T follicular helper cell (primary cell): ENCODE measurements at places on chromosomes 5 and 9.

DNA sequence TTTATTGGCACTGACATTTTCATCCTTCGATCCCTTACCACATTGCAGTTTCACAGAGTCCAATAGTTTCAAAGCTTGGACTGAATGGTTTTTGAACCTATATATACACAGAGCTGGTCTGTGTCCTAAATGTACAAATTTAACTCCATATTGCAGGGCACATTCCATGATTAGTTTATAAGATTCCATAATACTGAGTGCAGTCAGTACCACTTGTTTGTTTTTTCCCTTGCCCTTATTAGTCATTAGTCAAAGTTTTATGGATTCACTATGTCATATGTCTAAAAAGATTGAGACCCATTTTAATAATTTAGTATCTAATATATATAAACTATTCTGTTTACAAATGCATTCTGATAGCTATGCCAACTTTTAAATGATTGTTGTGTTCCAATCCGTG, 654.8 kb upstream of the MEF2C start:
- DNase-seq: no peak

DNA sequence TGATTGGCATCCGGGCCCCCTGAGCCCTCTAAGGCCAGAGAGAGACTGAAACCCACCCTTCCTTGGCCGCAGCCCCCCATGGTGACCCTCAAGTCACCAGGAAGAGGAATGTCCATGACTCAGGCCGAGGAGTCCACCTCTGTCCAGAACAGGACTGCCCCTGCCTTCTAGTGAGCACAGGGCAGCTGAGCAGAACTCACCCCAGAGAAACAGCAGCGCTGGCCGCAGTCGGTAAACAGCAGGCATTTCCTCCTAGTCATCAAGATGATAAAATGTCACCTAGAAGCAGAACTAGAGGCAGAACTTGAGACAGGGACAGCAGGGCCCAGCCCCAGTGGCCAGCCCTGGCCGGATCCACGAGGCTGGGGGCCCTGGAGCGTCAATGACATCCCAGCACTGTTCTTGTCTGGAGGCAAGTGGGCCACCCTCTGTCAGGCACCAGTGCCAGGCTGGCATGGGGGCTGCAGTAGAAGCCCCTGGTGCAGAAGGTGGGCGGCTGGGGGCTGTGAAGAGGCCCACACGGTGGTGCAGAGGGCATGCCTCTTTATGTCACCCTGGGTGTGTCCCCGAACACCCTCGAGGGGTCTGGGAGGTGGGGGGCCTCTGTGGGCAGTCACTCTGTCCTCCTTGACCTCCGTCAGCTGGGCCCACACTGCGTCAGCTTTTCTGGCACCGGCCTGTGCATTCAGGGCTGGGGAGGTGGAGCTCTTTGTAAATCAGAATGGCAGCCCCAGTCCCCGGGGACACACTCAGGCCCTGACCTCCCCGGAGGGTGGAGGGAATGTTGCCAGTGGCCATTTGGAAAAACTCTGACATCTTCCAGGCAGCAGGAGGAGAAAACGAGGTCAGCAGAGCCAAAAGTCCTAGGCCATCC, 83.0 kb downstream of the NTNG2 start:
- DNase-seq: no peak

DNA sequence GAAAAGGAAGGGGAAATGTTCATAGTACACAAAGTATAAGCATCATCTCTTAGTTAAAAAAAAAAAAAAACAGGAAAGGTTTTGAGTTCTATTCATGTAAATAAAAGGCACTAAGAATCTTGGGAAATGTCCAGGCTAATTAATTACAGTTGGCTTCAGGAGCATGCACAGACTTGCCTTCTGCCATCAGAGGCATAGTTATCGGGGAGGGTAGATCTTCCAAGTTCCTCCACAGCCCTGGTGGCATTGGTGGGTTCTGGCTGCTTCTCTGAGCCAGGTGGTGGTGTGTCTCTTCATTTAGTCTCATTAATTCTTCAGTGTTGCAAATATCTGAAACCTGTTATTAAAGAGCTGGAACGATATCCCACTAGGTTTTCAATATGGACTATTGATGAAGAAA, 85.2 kb downstream of the TMEM252 start:
- DNase-seq: no peak

DNA sequence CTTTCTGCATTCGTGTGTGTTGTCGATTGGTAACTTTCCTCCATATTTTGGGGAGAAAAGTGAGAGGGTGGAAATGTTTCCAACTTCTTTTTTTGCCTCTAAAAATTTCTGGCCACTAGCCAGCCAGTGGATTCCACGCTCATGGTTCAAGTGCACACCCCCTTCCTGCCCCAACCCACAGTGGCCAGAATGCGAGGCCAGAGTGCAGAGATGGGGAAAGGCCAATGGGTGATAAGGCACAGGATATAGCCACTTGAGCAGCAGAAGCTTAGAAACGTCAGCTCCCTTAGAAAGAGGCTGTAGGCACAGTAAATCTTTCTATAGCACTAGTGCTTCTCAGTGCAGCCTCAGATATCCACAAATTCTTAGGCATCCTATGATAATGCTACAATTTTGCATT, 75.8 kb upstream of the ADRB2 start:
- DNase-seq: no peak

GRCh38 chr9:135522137-135522877, 1.1 kb downstream of the LCN1 start:
- DNase-seq: no peak

GRCh38 chr5:35908228-35908627, 30.2 kb downstream of the CAPSL start:
- no peak for DNase-seq

GRCh38 chr9:36913393-36914211, 120.5 kb downstream of the PAX5 start:
- no peak for DNase-seq

- no peak for DNase-seq
Observed at GRCh38 chr9:14690948-14691730, 2.1 kb downstream of the ZDHHC21 start.

DNA sequence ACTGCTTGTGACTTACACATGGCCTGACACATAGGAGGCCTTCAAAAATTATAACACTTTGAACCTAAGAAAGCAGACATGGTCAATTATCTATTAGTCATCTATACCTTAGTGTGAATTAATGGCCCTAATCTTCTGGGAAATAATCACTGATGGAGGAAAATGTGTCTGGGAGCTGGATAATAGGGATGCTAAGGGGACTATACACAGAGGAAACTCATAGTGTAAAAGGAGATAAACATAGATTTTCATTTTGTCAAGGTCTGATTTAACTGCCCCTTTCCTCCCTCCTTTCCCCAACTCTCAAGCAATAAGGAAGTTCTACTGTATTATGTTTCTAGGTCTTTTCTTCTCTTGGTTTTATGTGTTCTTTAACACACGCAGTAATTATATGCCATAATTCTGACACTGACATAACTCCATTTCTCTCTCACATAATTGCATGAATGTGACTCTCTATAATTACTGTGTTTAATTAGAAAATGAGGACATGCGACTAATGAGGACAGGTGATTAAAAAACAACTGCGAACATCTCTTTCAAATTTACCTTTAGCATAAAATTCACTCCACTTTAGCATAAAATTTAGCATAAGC, 18.7 kb upstream of the PRELID2 start:
- no peak for DNase-seq

DNA sequence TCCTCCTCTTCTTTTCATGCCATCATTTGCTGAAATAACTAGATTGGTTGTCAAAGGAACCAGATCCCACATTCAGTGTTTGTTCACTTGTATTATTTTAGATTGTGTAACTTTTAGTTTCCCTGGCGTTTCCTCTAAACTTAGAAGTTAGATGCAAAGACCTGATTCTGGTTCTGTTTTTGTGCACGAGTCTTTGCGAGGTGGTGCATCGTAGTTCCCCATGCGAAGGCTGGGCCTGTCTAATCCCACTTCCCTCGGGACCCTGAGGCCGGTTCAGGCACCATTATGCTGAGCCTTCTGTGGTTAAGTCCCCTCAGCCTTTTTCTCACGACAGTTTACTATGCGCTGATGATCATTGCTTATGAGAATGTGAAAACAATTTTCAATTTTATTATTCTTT, 219.1 kb upstream of the OTULINL start:
- no peak for DNase-seq

- DNase-seq: no peak
Observed at GRCh38 chr5:10328323-10328722, 20.6 kb upstream of the CMBL start.

GRCh38 chr9:128042043-128042442, 25.1 kb downstream of the NAIF1 start:
- DNase-seq: no peak

DNA sequence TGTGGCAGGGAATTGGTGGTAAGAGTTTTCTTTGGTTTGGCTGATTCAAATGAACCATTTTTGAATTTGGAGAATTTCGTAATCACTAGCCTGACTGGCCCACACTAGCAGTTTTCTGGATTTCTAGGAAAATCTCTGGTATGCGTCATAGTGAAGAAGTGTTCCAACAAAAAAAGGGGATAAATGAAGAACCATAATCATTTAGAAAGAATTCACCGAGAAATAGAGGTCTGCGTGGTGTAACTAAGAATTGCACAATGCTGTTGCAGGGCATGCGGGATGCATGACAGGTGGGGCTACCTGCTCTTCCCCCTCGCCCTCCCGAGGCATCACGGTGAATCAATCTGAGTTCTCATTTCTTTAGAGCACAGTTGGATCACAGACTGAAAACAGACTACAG, 232.3 kb upstream of the PAPPA start:
- no peak for DNase-seq

DNA sequence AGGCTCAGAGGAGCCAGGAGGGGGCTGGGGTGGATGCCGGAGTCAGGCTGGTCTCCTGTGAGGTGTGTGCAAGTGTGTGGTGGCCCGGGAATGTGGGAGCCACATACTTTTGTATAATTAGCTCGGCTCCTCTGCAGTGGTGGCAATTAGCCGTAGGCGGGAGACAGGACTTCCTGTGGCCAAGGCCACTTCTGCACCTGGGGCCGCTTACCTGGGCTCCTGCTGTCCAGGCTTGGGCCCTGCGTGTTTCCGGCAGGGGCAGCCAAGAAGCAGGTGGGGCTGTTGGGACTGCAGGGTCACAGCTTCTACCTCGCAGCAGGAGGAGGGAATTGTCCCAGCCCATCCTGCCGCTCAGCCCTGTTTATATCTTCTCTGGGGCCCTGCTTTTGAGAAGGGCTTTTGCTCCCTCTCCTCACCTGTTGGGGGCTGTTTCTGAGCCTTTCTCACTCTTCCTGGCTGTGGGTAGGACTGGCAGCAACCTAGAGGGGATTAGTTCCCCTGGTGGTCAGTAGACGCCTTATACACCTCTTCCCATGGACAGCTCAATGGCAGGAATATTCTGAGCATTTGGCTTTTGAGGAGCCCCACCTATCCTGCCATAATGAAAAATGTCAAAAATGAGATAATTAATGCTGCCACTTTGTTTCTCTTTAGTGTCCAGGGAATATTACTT, 145.4 kb upstream of the PITX1 start:
- no peak for DNase-seq

DNA sequence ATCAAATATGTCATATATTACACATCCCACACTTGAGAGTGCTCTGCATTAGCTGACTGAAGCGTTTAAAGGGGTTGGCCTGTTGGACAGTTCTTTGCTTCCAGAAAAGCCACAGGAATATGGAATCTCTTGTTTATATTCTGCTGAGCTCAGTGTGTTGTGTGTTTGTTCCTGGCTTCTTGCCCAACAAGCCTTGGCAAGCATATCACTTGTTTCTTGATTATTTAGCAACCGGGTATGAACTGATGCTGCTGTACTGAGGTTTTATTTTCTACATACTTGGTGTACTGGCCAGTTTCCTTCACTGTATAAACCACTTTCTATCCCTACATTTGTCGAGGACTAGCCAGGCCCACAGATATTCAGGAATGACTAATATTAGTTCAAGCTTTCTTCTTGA, 378.9 kb downstream of the KCTD16 start:
- no peak for DNase-seq

- peak; percentile 52 for DNase-seq
Observed at GRCh38 chr9:20620650-20621470, 1.4 kb downstream of the MLLT3 start.

- DNase-seq: no peak
Observed at GRCh38 chr9:68574150-68574549, 33.5 kb upstream of the TMEM252 start.

GRCh38 chr5:160023007-160023907, 14.3 kb downstream of the TTC1 start:
- DNase-seq: no peak

DNA sequence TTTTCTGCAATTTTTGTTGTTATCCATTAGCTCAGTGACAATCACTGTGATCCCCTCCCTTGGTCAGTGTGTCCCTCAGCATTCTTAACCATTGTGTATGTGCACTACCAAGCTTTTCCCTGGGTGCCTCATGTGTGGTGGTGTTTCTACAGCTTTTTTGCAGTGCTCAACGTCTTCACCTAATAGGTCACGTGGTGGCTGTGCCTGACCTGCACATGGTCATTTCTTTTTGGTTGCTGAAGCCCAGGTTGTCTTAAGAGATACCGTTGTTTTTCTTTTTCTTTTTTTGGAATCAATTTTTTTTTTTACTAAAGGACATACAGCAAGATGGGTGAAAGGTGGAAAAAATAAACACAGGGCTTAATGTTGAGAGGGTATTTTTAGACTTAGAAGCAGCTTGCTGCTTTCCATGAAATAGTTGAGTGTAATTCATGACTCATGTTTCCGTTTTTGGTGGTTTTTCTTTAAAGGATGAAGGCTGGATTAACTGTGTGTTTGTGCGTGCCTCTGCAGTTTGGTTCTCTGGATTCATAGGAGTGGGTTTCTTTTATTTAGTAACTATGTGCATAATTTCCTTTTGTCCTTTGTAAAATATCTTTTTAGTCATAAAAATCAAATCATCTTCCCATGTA, 22.2 kb downstream of the SH3GL2 start:
- no peak for DNase-seq

GRCh38 chr9:115596021-115596745, 478.2 kb upstream of the TNC start:
- DNase-seq: no peak

GRCh38 chr5:177511181-177511580, 1.6 kb upstream of the DOK3 start:
- DNase-seq: no peak

- DNase-seq: no peak
Observed at GRCh38 chr5:84494453-84494852, 109.8 kb upstream of the EDIL3 start.

DNA sequence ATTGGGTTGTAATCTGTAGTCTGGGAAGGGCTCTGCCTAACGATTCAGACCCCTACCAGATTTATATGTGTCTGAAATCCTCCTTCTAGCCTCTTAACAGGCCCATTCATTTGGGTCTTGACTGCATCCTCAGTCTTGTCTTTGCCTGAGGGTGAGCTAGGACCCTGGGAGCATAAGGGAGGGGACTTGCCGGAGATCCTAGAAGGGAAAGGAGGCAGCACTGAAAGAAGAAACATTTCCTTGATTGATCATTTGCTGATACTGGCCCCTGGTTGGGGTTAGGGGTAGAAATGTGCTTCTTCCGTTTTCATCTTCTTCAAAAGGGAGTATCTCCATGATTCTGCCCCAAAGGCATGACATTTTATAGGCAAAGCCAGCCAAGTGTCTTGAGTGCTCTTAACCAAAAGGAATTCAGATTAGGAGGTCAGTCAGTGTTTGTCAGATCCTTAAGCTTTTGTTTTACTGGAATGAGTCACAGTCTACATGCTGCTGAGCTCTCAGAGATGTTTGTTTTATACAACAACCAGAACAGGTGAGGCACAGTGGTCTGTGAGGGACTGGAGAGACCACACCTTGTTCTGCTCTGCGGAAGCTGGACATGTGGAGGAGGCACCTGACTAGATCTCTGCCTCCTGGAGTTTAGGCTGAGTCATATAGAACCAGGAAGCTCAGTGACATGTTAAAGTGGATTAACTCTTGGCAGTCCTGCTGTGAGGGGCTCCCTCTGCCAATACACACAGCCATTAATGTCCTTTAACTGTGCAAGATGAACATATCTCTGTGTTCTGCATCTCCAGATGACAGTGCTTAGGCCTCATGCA, 37.7 kb downstream of the PCDHAC2 start:
- DNase-seq: no peak
